ENCODE measurements at places on chromosomes 12 and 14. TPM values are rescaled to one million over a fixed set of nuclear protein-coding genes. Genes with fewer than 3 reads are reported as not detected.

The TTC6 gene
- total RNA-seq: not detected

The GALNT9 gene
- total RNA-seq: not detected

The LBHD2 gene
- total RNA-seq: not detected

The CPNE6 gene
- not detected for total RNA-seq

The B3GNT4 gene
- total RNA-seq: 0.17 TPM

Data from dermis lymphatic vessel endothelial cell (primary cell).